Activated T-cell treated with anti-CD3 and anti-CD28 coated beads, Interleukin-2, amount 50 U/mL, for 72 hours (primary cell): ENCODE measurements at places on chromosomes 5 and 9. TPM values are rescaled to one million over a fixed set of nuclear protein-coding genes. Genes with fewer than 3 reads are reported as not detected.
A peak's percentile ranks its signal among the peaks of the same experiment; 100 is the strongest.

Gene MACIR
- 6.4 TPM for total RNA-seq

Gene LCN12
- total RNA-seq, result 1.4 TPM

Gene OLFM1
- not detected for total RNA-seq

- no peak overlapping the region for H3K4me3 ChIP-seq
- H3K27me3 ChIP-seq, result peaks cover 11% of the 10 kb centered on the region
- no peak for DNase-seq
Measured at GRCh38 chr5:6266671-6267197, 111.6 kb downstream of the MED10 start.

DNA sequence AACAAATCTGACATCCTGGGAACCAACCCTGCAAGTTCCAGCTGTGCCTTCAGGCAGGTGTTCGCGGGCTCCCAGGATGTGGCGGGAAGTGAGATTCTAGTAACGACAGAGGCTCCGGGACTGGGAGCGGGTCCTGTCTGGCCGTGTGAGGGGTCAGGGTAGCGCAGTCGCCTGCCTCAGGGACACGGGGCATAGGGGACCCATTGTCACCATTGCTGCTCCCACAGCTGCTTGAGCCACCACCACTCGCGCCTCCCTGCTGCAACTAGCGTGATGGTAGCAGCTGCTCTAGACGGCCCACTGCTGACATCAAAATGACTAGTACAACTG lies 468.5 kb downstream of the CDH9 start:
- peaks cover 2% of the 10 kb centered on the region for H3K36me3 ChIP-seq
- no peak overlapping the region for H3K4me3 ChIP-seq
- no peak for DNase-seq

- peak overlapping the region; percentile 75 for H3K27ac ChIP-seq
- H3K27me3 ChIP-seq, result no peaks in the 10 kb centered on the region
- peaks cover 89% of the 10 kb centered on the region for H3K4me1 ChIP-seq
- H3K36me3 ChIP-seq, result peaks cover 15% of the 10 kb centered on the region
- H3K4me3 ChIP-seq, result peak overlapping the region; percentile 14
Measured at GRCh38 chr9:77729177-77729576, 81.1 kb upstream of the GNA14 start.

- DNase-seq, result no peak
- H3K27ac ChIP-seq, result no peak overlapping the region
- H3K36me3 ChIP-seq, result no peaks in the 10 kb centered on the region
- H3K27me3 ChIP-seq, result peaks cover 19% of the 10 kb centered on the region
- H3K4me1 ChIP-seq, result no peaks in the 10 kb centered on the region
Measured at GRCh38 chr5:170430866-170431437, 41.8 kb upstream of the KCNMB1 start.

GRCh38 chr5:96932026-96932425 lies 3.9 kb upstream of the LNPEP start:
- H3K27ac ChIP-seq, result no peak overlapping the region
- peak overlapping the region; percentile 93 for H3K4me3 ChIP-seq
- peaks cover 51% of the 10 kb centered on the region for H3K4me1 ChIP-seq
- no peak for DNase-seq
- H3K27me3 ChIP-seq, result no peaks in the 10 kb centered on the region

DNA sequence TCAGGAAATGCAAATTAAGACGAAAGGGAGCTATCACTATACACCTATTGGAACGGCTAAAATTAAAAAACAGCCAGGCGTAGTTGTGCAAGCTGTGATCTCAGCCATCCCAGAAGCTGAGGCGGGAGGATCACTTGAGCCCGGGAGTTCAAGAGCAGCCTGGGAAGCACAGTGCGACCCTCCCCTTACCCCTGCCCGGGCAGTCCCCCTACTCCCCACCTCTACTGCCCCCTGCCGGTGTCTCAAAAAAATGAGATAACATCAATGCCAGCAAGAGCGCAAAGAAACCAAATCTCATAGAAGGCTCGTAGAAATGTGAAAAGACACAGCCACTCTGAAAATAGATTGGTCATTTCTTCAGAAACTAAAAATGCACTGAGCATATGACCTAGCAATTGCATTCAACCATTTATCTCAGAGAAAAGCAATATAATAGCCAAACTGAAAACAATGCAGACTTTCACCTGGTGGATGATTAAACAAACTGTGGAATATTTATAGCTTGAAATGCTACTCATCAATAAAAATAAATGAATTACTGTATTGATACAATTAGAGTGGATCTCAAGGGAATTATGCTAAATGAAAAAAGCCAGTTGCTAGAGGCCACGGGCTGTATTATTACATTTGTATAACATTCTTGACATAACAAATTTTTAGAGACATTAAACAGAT lies 20.6 kb downstream of the OR2V2 start:
- H3K4me1 ChIP-seq, result peaks cover 90% of the 10 kb centered on the region
- peak; percentile 63 for DNase-seq
- peak overlapping the region; percentile 61 for H3K27ac ChIP-seq
- H3K27me3 ChIP-seq, result peaks cover 28% of the 10 kb centered on the region

DNA sequence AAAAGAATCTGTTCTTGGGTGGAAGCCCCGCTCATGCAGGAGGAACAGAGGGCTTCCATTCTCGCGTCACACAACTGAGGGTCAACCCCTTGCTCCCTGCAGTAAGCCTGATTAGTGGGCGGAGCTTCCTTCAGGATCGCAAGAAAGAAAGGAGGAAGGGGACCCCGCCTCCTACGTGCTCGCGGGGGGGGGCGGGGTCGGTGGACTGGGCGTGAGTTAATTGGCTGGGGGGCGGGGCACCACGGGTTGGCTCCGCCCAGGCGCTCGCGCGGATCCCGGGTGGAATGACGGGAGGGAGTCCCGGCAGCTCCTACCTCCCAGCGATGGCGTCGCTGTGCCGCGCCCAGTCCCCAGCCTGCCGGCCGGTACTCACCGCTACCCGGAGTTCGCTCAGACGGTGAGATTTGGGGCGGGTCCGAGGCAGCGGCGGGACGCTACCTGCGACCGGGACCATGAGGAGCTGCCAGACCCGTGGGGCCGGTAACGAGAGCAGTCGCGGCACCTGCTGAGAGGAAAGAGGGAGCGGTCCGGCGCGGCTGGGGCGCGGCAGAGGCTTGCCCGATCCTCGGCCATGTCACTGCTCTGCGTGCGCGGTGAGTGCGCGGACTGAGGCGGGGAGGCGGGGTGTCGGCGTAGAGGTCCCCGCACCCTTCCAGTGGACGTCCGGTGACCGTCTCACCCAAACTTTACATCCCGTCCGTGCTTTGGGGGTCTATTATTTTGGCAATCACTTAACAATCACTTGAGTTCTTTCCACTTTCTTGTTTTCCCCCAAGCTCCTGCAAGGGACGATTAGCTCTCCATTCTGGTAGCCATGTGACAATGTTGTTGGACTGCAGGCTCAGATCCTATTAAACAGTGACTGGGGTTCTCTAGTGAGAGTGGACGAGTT lies at the start of gene UNC13B:
Gene UNC13B, plus strand, starts transcription at position 297 of the 892 bp plus-strand sequence. Its CDS starts 275 bp downstream, at position 572.
- H3K36me3 ChIP-seq, result no peaks in the 10 kb centered on the region
- H3K27me3 ChIP-seq, result peaks cover 15% of the 10 kb centered on the region
- peaks cover 23% of the 10 kb centered on the region for H3K4me1 ChIP-seq
- peak within 1 kb of the TSS; percentile 94 for H3K4me3 ChIP-seq
- peak within 1 kb of the TSS; percentile 15 for H3K27ac ChIP-seq
- DNase-seq, result peak; percentile 75

DNA sequence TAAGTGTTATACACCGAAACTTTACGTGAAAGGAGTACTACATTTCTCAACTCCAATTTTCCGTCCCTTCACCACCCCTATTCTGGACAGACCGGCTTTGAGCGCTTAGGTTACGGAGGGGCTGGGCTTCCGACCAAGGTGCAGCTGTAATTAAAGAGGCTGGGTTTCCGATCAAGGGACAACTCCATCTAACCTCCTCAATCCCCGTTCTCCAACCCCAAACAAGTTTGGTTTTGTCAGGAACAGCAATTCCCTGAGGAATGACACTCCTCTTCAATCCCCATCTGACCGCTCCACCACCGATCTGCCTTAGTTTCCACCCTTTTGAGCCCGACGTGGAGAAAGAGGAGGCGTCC lies 577 bp downstream of the TUT7 start:
- DNase-seq, result peak; percentile 38
- peaks cover 10% of the 10 kb centered on the region for H3K36me3 ChIP-seq
- peak overlapping the region; percentile 97 for H3K27ac ChIP-seq
- peak overlapping the region; percentile 93 for H3K4me3 ChIP-seq
- H3K4me1 ChIP-seq, result peaks cover 47% of the 10 kb centered on the region

DNA sequence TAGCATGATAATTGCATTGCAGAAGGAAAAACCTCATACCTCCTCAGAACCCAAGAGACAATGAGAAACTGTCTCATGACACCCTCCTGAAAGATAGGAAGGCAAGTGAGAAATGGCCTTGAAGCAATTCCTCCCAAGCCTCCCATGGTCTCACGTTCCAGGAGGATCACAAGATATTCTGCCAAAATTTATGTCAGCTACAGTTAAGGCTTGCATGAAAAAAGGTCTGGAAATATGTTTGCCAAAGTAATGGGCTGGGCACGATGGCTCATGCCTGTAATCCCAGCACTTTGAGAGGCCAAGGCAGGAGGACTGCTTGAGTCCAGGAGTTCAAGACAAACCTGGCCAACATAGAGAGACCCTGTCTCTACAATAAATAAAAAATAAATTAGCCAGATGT lies 12.6 kb upstream of the HOMER1 start:
- H3K27me3 ChIP-seq, result no peaks in the 10 kb centered on the region
- peaks cover 10% of the 10 kb centered on the region for H3K36me3 ChIP-seq
- no peak overlapping the region for H3K27ac ChIP-seq
- DNase-seq, result no peak
- H3K4me1 ChIP-seq, result no peaks in the 10 kb centered on the region

- DNase-seq, result no peak
- H3K36me3 ChIP-seq, result peaks cover 46% of the 10 kb centered on the region
- peak overlapping the region; percentile 66 for H3K27ac ChIP-seq
- H3K4me1 ChIP-seq, result peaks cover 95% of the 10 kb centered on the region
Measured at GRCh38 chr9:114375386-114376175, 12.2 kb downstream of the AKNA start.

DNA sequence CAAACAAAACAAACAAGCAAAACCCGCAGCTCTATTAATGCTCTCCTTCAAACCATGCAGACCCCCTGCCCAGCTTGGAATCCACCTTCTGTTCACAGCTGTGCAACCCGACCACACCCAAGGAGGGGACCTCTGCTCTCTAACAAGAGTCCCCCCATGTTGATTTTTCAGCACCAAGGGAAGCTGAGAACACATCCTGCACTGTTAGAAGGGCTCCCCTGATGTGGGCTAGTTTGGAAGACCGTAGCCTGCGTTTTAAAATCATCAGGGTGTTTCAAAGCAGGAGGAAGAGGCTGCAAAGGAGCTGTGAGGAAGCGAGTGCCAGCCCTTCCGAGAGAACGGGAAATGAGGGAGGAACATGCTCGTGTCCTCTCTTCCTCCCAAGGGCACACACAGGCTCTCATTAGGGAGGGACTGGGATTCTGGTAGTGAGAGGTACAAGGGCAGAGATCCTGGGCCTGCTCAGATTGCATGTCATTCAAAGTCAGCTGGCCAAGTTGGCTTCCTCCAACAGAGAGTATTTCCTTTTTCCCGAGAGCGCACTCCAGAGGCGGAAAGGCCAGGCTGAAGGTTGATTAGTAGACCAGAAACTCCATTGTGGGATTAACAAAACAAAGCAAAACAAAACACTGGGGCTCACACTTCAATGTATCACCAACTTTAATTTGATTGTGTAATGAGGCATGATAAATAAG lies 185.9 kb downstream of the SEMA6A start:
- no peaks in the 10 kb centered on the region for H3K36me3 ChIP-seq
- H3K4me1 ChIP-seq, result no peaks in the 10 kb centered on the region
- no peaks in the 10 kb centered on the region for H3K27me3 ChIP-seq
- no peak overlapping the region for H3K4me3 ChIP-seq
